ENCODE measurements at places on chromosomes 7 and 10.

- DNase-seq, result no peak
Observed at GRCh38 chr10:8035641-8036470, 18.6 kb upstream of the GATA3 start.

DNA sequence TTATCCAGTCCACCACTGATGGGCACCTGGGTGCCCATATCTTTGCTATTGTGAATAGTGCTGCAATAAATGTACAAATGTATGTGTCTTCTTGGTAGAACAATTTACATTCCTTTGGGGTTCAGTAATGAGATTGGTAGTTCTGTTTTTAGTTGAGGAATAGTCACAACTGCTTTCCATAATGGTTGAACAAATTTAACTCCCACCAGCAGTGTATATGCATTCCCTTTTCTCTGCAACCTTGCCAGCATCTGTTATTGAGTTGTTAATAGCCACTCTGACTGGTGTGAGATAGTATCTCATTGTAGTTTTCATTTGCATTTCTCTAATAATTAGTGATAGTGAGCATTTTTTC, 27.8 kb downstream of the COA1 start:
- DNase-seq, result no peak

DNA sequence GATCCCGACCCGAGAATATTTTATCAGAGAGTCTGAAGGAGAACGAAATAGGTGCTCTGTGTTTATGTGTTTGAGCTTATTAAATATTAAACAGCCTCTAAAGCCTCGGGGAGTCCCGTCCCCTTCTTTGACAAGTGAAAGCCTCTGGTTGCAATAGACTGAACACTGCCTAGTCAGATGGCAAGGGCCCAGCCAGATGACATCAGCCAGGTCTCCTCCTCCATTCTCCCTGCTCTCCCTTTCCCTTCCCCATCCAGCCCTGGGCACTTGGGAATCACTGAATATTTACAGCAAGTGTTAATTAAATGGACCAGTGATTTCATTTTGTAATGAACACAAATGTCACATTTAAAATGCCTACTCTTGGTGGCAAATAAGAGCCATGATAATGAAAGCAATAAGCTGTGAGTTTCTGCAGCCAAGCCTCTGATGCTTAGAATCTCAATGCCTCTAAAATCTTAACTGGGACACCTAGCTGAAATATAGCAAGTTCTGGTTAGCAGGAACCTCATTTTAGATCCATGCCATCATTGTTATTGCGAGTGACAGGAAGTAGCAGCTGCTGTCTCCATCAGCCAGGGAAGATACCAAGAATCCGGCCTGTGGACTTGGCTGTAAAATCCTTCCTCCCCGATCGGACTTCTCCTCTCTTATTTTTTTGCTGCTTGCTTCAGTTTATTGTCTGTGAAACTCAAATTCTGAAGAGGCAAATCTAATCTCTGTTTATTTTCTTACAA, 202.1 kb downstream of the PRPF18 start:
- no peak for DNase-seq

DNA sequence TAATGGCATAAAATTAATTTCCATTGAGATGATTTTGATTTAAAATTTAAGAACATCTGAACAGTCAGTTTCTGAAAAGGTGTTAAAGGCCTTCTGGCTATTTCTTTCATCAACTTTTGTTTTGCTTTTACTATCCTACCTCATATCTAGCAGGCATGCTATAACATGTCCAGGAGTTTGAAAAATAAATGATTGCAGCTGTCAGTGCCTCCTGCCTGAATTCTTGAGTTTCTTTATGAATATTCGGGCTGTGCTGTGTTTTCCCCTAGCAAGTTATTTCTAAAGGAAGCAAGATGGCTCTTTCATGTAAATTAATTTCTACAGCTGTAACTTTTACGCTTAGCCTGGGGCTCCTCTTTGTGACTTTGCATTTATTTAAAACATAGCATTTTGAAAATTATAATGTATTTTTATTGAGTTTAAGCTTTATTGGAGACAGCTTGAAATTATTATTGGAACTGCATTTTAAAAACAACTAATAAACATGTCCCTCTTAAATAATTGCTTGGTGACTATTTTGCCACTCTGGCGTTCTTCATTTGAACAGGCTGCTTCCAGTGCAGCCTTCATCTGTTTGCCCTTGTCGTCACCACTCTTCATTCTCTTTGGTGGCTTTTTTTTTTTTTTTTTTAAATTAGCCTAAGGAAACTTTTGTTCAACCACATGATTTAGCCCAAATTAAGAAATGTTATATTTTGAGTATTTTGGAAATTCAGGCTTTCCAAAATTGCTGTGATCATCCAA, 1083.4 kb upstream of the LRRN3 start:
- no peak for DNase-seq

DNA sequence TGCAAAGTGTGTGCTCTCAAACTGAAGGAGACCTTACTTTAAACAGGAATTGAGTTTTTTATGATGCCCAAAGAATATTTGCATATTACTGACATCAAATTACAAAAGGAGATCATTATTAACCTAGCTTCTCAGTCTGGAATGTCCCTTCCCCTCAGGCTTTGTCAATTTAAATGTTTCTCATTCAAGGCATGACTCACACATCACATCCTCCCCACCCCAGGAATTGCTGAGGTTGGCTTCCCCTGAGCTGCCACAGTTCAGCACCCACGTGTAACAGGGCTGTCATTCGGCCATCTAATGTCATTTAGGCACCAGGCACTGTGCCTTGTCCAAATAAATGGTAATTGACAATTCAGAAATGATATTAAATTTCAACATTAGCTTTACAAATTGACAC, 305.9 kb upstream of the MGMT start:
- DNase-seq, result no peak

GRCh38 chr7:35254496-35255442, 869 bp upstream of the TBX20 start:
- DNase-seq, result no peak

DNA sequence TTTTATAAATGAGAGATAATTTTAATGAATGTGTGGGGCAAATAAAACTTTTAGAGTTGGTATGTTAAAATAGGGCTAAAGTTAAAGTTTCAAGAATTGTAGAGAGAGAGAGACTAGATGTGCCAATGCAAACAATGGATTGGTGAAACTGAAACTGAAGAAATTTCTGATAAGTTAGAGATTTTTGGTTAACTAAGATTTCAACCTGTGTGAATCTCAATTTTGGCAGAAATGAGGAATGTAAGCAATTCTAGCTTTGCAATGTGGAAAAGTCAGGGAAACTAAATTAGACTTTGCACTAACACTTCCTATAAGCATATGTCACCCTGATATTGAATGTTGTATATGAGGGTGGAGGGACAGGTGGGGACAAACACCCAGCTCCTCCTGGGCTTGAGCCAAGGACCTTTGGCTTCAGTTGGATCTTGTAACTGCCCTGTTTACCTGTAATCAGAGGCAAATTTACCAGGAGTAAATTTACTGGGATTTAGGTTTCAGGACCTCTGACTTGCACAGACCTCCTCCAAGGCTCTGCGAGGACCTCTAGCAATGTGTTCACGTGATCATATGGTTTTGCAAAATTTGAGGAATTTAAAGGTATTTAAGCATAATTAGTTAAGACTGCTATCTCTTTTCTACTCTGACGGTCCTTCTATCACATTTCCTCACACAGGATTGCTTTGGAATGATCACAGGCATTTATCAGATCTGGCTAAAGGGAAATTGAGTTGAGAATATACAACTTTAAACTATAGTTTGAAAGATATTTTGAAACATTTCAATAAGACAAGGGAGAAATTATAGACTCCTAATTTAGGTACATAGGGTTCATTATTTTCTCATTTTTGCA, 33.1 kb upstream of the RPA3 start:
- DNase-seq, result no peak

DNA sequence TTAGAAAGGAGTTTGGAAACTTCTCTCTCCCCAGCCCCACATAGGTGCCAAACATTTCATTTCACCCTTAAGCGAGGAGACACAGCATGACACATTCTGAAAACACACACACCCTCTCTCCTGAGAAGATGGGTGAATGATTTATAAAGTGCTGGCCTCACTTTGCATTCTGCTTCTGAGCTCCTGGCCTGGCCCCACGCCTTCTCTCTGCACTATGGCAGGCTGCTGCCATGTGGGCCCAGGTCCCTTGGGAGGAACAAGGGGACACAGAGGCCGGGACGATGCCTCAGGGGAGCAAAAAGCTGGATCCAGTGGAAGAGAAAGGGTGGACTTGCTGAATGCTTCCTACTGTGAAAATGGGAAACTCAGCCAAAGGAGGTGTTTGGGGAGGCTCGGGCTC, 56.0 kb downstream of the CPXM2 start:
- DNase-seq, result no peak

DNA sequence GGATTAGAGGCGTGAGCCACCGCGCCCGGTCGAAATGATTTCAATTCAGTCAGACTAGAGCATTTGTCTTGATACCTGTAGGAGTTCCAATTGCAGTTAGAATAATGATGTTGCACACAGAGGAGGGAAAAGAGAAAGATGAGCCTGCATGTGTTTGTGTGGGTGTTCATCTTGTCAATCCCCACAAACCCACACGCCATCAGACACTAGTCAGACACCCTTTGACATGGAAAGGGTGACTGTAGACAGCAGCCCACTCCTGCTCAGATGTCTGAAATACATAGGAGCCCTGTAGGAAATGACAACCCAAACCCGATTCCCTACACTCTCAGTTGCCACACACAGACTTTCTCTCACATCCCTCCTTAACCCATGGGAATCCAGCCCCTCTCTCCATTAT, 92.0 kb downstream of the ABLIM1 start:
- no peak for DNase-seq

- DNase-seq, result no peak
Observed at GRCh38 chr10:85619832-85620231, 746.8 kb downstream of the GRID1 start.

- no peak for DNase-seq
Observed at GRCh38 chr10:11218395-11218794, 200.7 kb downstream of the CELF2 start.

GRCh38 chr7:75667938-75668337, 70.8 kb downstream of the HIP1 start:
- no peak for DNase-seq

GRCh38 chr10:47107007-47107747, 192.8 kb upstream of the GDF10 start:
- no peak for DNase-seq

DNA sequence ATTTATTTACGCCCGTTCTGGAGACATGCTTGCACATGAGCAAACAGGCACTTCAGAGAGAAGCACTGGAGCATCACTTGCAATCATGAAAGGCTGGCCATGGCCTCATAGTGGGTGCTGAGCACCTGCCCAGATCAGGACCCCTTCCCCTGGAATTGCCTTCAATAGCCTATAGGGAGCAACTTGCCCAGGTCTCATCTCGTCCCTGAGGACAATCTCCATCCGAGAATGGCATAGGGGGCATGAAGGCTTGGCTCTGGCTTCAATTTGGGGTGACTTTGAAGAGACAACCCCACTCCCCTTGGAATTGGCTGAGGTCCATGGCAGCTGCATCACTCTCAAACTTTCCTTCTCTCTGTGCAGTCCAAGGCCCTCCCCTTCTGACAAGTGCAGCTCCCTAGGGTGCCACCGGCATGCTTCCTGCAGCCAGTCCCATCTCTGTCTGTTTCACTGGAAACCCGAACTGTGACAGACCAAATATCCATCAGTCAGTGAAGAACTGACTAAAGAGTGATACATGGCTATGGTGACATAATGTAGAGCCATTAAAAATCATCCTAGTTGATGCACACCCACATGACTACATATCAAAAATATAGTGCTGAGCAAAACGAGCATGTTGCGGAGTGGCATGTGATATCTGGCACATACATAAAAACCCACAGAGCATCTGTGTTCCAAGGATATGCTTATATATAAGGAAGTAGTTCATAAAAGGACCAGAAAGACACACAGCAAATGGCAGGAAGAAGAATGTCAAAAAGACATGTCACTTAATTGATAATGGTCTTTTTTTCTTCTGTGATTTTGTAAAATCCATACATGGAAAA, 12.4 kb downstream of the GDF2 start:
- no peak for DNase-seq

GRCh38 chr10:1377231-1377630, 321.0 kb downstream of the WDR37 start:
- no peak for DNase-seq

DNA sequence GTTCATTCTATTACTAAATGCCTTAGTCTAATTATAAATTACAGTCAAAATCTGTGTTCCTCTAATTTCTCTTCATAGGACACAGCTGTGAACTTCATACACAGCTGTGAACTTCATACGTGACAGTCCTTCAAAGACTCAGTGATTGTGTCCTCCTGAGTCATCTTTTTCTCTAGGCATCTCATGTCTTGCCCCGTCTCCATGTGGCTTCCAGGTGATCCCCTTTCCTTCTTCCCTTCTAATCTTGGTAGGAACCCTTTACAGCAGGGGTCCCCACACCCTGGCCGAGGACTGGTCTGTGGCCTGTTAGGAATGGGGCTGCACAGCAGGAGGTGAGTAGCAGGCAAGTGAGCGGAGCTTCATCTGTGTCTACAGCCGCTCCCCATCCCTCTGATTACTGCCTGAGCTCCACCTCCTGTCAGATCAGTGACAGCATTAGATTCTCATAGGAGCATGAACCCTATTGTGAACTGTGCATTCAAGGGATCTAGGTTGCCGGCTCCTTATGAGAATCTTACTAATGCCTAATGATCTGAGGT, 14.0 kb upstream of the EIF5AL1 start:
- DNase-seq, result no peak

GRCh38 chr7:127792528-127793342, 140.7 kb downstream of the SND1 start:
- DNase-seq, result no peak

DNA sequence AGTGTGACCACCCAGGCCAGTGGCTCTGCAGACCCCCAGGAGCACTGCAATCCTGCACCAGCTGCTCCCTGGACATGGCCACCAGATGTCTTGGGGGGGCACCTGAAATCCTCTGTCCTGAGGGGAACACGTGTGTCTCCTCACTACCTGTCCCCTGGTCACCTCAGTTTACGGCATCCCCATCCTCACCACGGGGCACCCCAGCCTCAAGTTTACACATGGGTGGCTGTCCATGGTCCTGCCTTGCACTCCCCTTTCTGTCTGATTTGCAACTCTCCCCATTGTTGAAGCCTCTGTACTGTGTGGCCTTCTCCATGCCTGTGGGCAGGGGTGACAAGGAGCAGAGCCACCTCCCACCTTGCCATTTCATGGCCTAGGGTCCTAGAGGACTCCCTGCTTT, 67.2 kb downstream of the RAMP3 start:
- no peak for DNase-seq

DNA sequence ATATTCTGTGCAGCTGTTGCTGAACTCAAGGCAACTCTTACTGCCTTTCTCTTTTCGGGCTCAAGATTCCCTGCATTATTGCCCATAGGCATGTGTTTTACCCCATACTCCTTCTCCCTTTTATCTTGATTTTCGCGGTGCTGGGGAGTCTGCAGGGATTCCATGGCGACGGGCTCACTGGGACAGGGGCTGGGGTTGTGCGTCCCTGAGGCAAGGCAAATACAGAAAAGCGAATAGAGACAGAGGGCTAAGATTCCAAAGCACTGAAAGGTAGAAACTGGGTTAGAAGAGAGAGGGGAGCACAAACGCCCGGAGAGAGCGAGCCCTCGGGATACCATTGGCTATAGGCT, 519 bp upstream of the RPP38 start:
- no peak for DNase-seq
